T-helper 2 cell (primary cell): ENCODE measurements at places on chromosomes 6 and 20.

DNA sequence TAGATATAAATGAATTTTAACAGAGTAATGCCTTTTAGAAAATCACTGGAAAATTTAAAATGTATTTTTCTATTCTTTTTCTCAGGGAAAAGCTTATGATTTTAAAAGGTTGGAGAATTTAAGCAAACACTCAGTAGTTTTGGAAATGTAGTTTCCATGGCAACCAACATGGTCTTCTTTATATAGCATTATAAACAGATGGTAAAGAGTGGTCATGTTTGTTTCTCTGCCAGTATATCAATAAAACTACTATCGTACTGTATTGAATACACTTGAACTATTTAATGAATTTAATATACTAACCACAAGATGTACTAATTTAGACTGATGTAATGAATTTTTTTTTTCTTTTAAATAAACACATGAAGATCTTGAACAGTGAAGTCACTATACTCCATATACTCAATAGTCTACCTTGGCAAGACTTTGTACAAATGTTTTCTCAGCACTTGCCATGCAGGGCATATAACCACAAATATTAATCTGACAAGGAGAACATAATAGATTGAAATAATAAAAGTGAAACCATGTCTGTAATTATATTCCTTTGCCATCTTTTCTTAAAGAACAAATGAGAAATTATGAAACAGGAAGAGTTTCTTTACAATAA is 105.5 kb downstream of the PDSS2 start:
- DNase-seq: no peak

- no peak for DNase-seq
Observed at GRCh38 chr6:113758826-113759574, 98.1 kb upstream of the MARCKS start.

- no peak for DNase-seq
Observed at GRCh38 chr20:51643390-51643789, 100.9 kb upstream of the NFATC2 start.

DNA sequence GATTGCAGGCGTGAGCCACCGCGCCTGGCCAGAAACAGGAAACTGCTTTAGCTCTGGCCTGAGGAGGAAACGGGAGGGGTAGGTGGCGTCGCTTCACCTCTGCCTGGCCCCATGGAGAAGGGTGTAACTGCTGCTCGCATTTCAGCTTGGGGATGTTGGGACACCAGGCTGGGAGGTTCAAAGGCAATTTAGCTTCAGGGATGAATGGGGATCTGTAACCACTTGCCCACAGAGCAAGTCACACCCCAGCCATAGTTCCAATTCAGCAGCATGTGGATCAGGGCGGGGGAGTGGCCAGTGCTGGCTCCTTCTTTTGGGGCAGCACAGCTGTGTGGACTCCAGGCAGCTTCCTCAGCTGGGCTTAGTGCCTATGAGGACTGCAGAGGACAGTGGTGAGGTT is 34.8 kb upstream of the NUP153 start:
- DNase-seq: no peak

DNA sequence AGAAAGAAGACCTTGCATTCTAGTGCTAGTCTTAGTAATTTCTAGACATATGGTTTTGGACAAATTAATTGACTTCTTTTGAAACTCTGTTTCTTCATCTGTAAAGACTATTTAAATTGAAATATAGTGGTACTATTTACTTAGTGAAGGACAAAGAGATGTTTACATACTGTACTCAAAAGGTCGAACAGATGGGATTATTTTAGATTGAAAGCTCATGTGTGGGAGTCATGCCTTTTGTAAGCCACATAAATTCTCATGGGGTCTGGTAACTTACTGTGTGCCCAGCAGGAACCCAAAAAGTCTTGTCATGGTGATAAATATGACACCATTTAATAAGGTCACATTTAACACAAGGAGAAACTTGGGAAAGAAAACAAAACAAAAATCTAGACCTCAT is 368.2 kb upstream of the CITED2 start:
- DNase-seq: no peak

DNA sequence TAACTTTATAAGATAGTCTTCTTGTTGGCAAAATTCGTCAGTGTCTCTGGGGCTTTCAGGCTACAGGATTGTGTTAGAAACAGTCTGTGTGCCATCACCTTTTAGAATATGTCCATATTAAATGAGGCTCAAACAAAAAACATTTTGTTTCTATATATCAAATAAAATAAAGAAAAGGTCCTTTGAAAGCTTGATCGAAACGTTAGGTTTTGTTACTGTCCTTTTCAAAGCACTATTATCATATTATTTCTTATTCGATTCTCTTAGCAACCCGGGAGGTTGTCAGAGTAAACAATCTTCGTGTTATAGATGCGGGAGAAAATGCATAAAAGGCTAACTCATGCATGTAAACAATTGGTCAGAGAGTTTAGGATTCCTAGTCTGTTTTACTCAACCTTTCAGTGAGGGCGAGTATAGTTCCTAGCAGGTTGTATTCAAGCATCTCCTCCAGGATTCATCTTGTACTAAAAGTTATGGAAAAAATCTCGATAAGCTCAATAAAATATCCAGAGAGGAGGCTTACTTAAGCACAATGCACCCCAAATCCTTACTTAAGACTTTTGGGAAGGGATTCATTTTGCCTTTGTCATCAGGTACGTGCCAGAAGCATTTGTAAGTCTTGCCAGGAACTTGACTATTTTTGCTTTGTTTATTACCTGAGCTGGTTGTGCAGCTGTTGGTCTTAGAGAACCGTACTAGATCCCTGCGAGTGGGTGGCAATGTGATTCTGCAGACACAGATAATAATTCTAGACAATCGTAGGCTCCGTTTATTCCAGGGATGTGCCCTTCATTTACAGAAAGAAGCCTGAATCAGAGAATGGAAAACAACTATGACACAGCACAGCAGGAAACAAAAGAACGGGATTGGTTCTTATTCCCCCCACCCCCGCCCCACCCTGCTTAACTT is 159.6 kb upstream of the ZNF217 start:
- no peak for DNase-seq

GRCh38 chr20:22374678-22375590 is 209.4 kb downstream of the FOXA2 start:
- DNase-seq: no peak

GRCh38 chr6:106555767-106556166 is 73.5 kb downstream of the RTN4IP1 start:
- DNase-seq: no peak

GRCh38 chr6:130743175-130743574 is 84.0 kb upstream of the SMLR1 start:
- no peak for DNase-seq

DNA sequence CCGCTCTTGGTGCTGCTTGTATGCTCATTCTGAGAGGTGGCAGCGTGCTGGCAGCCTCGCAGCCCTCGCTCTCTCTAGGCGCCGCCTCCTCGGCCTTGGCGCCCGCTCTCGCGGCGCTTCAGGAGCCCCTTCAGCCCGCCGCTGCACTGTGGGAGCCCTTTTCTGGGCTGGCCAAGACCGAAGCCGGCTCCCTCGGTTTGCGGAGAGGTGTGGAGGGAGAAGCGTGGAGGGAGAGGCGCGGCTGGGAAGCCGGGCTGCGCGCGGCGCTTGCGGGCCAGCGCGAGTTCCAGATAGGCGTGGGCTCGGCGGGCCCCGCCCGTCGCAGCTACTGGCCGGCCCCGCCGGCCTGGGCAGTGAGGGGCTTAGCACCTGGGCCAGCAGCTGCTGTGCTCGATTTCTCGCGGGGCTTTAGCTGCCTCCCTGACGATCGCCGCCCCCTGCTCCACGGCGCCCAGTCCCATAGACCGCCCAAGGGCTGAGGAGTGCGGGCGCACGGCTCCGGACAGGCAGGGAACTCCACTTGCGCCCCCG is 19.5 kb upstream of the FAM8A1 start:
- no peak for DNase-seq

GRCh38 chr20:3898639-3899038 is 9.5 kb downstream of the PANK2 start:
- no peak for DNase-seq

GRCh38 chr6:137937834-137938233 is 70.8 kb downstream of the TNFAIP3 start:
- no peak for DNase-seq

- DNase-seq: no peak
Observed at GRCh38 chr6:6333501-6333900, 13.0 kb upstream of the F13A1 start.

- no peak for DNase-seq
Observed at GRCh38 chr6:92892626-92893170, 526.7 kb downstream of the EPHA7 start.

GRCh38 chr20:36666181-36666740 is 20.3 kb upstream of the SLA2 start:
- DNase-seq: peak; percentile 27

GRCh38 chr20:13610184-13610583 is 28.5 kb downstream of the TASP1 start:
- DNase-seq: no peak

- no peak for DNase-seq
Observed at GRCh38 chr20:43363506-43363905, 94.2 kb upstream of the SRSF6 start.

DNA sequence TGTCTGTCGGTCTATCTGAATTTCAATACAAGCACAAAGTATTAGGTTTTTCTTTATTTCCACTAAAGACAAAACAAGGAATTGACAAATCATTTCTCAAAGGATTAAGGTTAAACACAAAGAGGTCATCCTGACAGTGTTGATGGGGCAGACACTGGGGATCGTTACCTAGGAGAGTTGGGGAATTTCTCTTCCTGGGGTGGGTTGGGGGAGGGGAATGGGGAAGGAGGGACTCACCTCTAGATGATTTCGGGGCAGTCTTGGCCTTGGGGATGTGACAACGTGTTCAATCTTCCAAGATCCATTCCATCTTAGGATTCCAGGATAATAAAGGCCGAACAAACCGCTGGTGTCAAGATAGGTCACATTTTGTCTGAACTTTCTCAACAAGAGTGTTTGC is 35.4 kb upstream of the FOXA2 start:
- DNase-seq: no peak

DNA sequence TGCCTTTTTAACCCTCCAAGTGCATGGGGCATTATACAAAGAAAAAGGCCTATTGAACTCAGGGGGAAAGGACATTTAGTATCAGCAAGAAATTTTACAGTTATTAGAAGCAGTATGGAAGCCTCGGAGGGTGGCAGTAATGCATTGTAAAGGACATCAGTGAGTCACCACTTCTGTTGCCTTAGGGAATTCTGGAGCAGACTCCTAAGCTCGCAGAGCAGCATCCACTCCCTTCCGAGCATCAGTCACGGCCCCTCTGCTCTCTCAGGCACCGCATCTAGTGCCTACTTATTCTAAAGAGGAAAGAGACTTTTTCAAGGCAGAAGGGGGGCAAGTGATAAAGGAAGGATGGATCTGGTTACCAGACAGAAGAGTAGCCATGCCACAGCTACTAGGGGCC is 296.5 kb downstream of the RNGTT start:
- DNase-seq: no peak

- no peak for DNase-seq
Observed at GRCh38 chr20:58469616-58470015, 45.6 kb downstream of the APCDD1L start.

GRCh38 chr20:44204832-44205215 is 5.7 kb downstream of the OSER1 start:
- DNase-seq: no peak

GRCh38 chr6:156617376-156617775 is 159.8 kb upstream of the ARID1B start:
- no peak for DNase-seq

DNA sequence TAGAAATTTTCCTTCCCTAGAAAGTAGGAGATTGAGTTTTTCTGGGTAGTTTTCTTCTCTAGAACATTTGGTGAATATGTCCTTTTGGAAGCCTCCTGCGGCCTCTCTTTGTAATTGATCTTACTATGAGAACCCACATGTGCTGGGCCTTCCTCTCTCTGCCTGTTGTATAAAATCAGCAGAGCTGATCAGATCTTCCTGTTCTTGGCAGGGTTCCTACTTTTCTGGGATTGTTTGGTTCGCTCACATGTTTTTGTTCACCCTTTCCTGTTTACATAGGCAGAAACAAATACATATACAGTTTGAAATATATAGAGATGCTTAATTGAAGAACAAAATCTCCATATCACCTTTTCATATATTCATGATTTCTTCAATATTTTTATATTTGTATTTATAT is 57.8 kb downstream of the IL22RA2 start:
- DNase-seq: no peak

DNA sequence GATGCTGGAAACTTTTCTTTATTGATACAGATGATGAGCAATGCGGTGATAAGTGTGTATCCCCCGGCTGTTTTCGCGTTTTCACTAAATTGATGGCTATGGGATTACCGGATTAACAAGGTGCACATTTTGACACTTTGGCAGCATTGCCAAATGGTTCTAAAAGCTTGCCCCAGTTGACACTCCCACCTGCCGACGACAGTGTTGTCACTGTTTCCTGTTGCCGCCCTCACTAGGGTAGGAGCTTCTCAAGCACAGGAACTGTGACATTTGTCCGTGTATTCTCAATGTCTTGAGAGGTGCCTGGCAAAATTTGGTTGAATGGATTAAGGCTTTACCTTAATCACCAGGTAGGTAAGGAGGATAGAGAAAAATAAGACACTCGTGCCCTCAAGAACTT is 9.8 kb upstream of the MAPK13 start:
- peak; percentile 50 for DNase-seq

DNA sequence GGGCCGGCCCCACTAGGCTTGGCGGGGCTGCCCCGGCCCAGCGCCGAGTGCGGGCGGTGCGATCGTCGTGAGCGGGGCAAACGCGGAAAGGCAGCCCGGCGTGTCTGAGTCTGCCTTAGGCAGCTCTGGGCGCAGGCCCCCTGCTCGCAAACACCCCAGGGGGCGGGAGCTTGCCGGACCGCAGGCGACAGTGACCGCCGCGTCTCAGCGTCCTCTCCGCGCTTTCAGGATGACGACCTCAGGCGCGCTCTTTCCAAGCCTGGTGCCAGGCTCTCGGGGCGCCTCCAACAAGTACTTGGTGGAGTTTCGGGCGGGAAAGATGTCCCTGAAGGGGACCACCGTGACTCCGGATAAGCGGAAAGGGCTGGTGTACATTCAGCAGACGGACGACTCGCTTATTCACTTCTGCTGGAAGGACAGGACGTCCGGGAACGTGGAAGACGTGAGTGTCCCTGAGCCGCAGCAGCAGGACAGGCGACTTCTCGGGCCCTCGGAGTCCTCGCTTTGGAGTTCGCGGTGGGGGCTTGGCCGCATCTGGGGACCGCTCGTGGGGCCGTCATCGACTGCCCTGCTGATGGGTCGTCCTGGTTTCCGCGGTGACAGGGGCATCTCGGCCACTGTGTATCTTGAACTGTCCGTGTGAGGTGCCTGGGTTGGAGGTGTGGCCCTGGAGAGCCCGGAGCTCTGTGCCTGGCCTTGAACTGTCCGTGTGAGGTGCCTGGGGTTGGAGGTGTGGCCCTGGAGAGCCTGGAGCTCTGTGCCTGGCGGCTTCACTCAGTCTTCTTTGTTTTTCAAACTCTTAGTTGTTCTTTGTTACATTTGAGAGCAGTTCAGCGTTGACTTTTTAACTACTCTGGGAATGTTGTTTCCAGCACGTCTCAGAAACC is 786 bp downstream of the ADRM1 start:
- no peak for DNase-seq
